ENCODE measurements at places on chromosomes 2 and 18. TPM values are rescaled to one million over a fixed set of nuclear protein-coding genes. Genes with fewer than 3 reads are reported as not detected.

Gene LYPD6B
- total RNA-seq = 14.7 TPM

Gene DLGAP1
- 0.26 TPM for total RNA-seq

Gene ADD2
- total RNA-seq = not detected

Gene GBX2
- total RNA-seq = not detected

Gene AQP12A
- total RNA-seq = not detected

Gene CCDC74A
- 3.2 TPM for total RNA-seq

Gene OTOS
- not detected for total RNA-seq

Gene EFHD1
- total RNA-seq = not detected

Gene DLX1
- total RNA-seq = not detected

DNA sequence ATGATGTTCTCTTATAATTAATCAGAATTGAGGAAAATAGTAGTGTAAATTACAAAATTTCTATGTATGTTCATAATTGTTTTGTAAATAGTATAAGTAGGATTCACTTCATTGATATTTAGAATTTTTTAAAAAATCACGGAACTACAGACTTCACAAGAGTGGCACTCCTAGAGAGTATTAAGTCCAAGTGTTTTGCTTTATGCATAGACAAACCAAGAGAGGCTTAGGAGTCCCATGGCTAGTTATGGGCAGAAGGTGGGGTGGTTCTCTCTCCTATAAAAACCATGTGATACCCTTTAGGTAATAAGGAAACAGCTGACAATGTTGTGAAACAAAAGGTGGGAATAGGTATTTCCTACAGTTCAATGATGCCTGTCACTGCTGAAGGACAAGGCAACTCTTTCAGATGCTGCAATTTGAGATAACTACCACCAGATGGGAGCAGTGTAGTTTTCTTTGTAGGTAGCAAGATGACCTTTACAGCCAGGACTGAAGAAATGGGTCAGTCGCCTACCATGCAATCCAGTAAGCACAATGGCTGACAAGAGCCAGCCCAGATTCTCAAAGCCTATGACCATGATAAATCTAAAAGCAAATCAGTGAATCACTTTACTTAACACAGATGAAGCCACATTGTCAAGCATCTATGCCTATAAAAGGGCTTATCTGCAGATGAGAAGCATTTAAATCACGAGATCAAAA is 83.9 kb downstream of the AAK1 start:
- DNase-seq = peak; percentile 68

DNA sequence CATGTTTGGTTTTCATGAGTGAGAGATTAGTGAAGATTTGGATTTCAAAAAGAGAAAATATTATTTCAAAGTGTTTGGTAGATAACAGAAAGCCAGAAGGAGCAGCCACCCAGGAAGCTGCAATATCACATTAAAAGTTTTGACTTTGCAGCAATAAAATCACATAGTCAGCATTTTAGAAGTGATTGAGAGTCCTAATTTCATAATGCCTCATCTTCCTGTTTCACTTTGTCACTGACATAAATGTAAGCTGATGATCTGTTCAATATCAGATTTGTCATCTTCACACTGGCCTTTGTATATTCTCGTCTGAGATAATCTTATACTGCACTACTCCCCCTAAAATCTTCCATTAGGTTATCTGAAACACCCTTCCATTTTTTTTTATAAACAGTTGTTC is 690.5 kb downstream of the ADCYAP1 start:
- no peak for DNase-seq

DNA sequence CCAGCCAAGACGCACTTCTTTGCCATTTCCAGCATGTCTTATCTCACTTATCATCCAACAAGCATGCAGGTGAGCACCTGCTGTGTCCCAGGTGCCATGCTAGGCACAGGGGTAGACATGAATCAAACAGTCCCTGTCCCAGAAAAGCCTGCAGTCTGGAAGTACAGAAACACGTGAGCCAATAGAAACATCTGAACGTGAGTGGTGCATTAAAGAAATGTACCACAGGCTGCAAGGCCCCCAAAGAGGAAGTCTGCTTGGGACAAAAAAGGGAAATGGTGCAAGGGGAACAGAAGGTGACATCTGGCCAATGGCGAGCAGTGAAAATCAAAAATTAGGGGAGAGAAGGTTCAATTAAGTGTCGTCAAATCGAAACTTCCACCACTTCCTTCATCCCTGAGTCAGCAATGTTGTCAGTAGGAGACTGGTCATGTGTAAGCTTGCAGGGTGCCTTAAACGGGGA is 17.6 kb upstream of the TMEM247 start:
- DNase-seq = peak; percentile 63

DNA sequence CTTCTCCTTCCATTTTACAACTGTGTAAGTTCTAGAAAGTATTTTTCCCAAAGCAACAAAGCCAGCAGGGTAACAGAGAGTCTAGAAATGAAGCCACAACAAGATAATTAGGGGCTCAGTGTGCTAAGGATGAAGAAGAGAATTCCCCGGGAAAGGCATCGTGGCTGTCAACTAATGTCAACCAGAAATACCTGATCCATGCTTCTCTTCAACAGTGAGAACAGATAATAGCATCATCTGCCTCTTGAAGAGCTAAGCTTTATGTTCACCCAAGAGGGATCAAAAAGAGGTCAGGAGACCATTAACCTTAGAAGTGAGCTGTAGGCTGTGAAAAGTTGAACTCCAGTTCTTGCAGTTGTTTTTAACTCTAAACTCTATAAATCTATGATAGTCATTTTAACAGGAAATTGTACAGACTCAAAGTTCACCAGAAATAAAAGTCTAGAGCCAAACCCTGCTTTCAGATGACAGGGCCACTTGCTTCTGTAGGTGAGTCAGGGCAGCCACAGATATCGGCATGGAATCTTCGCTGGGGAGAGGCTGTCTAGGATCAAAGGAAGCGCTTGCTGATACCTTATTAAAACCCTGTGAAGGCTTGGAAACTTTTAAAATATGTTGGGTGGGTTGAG is 540.7 kb upstream of the ID2 start:
- no peak for DNase-seq

- peak; percentile 27 for DNase-seq
Observed at GRCh38 chr2:241410739-241411176, 54.7 kb downstream of the FARP2 start.

DNA sequence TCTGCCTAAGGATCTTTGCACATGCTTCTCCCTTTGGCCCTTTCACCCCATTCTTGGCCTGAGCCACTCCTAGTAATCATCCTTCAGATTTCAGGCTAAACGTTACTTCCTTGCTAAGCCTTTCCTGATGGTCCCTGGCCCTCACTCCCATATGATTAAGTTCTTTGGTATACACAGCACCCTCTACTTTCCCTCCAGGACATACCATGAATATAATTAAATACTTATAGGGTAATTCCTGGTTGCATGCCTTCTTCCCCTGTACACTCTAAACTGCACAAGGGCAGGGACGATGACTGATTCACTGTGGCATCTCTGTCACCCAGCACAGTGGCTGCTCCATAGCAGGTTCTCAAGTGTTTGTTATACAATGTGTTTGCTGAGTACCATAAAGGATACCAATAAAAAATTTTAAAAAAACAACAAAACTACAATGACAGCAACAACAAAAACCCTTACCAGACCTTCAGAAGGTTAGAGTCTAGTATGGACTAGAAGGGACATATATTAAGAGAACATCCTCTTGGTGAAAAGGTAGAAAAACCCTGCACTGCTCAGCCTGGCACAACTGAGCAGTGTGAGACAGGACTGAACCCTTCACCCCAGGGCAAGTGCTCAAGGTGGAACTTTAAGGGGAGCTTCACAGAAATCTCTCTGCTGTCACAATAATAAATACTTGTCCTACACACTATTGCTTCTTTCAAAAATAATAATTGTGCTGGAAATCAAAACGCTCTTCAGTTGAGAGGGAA is 76.2 kb downstream of the AAK1 start:
- peak; percentile 61 for DNase-seq

DNA sequence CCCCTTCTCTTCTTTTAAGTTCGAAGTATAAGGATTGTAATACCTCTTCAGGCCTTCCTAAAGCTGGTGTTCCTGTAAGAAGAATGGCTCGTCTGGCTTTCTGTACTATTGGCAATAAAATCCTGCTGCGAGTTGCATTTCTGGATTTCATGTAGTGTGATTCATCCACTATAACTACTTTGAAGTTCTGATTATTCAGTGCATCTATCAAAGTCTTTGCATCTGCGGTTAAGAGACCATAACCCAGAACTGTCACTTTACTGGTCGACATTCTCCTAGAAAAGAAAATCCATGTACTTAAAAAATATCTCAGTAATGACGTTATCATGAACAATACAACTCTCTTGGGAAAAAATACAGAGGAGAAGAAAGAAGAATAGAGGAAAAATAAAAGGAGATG is 181.1 kb downstream of the ZRANB3 start:
- no peak for DNase-seq

DNA sequence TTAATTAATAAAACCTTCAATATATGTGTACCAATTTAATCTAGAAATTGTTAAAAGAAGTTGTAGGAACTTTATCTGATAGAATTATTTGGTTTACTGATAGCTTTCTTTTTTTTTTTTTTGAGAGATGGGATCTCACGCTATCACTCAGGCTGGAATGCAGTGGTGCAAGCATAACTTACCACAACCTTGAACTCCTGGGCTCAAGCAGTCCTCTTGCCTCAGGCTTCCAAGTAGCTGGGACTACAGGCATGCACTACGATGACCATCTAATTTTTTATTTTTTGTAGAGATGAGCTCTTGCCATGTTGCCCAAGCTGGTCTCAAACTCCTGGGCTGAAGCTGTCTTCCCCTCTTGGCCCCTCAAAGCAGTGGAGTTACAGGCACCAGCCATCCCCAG is 66.8 kb downstream of the CCDC138 start:
- no peak for DNase-seq

DNA sequence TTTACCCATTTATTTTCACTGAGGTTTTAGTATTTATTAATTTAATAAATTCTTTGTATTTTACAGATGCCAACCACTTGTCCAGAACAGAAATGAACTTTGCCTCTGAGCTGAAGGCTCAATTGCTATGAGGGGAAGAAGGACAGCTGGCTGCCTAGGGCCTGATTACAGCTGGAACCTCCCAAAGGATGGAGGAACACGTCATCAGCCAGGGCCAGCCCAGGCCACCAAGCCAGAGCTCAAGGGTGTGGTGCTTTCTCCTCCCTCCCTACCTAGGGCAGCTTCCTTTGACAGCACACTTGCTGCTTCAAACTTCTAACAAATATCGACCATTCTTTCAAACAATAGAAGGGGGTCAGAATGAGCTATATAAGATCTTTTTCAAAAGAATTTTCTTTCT is 19.7 kb upstream of the RIOK3 start:
- no peak for DNase-seq

- DNase-seq = peak; percentile 98
Observed at GRCh38 chr2:101516823-101517690, 42.1 kb upstream of the RFX8 start.

DNA sequence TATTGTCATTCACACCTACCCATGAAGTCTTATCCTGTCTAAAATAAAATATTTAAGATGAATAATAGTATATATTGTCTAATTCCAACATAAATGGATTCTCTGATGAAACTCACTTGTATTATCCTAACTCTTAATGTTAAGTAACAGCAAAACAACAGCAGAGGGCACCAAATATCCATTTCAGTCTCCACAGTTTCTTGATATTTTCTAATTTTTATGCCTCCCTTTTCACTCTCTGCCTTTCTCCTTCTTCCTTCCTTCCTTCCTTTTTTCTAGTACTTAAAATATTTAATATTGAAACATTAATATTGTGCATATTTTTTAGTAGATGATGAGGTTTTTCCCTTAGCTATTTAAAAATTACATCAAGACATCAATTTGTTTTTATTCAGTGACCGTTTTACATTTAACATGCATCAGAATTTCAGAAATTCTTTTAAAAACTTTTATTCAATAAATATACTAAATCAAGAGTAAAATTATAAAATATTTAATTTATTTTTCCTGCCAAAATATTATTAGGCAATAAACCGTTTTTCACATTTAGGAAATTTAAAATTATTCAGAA is 97.6 kb downstream of the WDR7 start:
- DNase-seq = peak; percentile 40

DNA sequence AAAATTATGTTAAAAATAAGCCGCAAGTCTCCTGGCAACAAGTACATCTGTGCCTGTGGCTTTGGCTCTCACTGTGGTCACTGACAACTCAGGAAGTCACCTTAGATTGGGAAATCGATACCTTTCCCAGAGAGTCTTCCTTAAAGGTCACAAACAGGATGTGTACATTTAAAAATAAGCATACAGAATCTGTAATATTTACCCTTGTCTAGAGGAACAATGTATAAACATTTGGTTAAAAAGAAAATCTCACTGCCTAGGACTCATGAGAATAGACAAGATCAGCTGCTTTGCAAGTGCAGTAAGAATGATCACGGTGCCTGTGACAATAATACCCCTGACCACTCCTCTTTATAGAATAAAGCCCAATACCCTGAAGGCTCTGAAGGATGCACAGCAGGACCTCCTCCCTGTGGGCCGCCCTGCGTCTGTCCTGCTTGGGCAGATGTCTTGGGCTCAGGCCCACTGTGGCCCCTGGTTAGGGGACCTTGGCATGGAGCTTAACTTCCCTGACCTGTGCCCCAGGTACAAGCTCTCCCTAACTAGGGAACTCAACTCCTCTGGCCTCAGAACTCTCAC is 98.0 kb upstream of the MGAT4A start:
- no peak for DNase-seq

GRCh38 chr2:178195390-178196166 is 1.3 kb downstream of the OSBPL6 start:
- DNase-seq = no peak

DNA sequence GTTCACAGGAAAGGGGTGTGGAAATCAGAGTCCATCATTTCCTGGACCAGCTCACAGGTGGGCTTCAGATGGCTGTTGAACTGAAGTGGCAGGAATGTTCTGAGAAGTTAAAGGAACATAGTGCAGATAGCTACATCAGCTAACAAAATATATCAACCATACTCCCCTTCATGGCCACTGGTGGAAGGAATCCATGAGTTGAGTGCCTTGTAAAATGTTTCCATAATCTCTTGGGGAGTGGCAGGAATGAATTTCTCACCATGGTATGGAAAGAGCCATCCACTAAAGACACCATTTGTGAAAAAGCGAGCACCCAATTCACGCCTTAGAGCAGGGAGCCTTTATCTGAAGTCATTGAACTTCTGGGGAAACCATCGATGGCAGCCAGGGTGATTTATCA is at the start of gene LINC00305:
Gene LINC00305, minus strand, starts transcription at position 101 of the 400 bp plus-strand sequence.
- no peak for DNase-seq

GRCh38 chr2:42653908-42654445 is 85.5 kb downstream of the MTA3 start:
- no peak for DNase-seq

Measured in bronchial epithelial cell (primary cell).